ENCODE measurements at places on chromosomes 16 and 17. TPM values are rescaled to one million over a fixed set of nuclear protein-coding genes. Genes with fewer than 3 reads are reported as not detected.

GP1BA gene
- not detected for total RNA-seq

WNT9B gene
- total RNA-seq, result not detected

MYH1 gene
- total RNA-seq, result not detected

SLFN14 gene
- total RNA-seq, result not detected

GPR139 gene
- total RNA-seq, result not detected

SLC5A10 gene
- not detected for total RNA-seq

GPR142 gene
- total RNA-seq, result not detected

EPN2 gene
- total RNA-seq, result 40.6 TPM

MT3 gene
- total RNA-seq, result 9.6 TPM

SPNS2 gene
- 6.8 TPM for total RNA-seq
